ENCODE measurements at places on chromosomes 1 and 21.

DNA sequence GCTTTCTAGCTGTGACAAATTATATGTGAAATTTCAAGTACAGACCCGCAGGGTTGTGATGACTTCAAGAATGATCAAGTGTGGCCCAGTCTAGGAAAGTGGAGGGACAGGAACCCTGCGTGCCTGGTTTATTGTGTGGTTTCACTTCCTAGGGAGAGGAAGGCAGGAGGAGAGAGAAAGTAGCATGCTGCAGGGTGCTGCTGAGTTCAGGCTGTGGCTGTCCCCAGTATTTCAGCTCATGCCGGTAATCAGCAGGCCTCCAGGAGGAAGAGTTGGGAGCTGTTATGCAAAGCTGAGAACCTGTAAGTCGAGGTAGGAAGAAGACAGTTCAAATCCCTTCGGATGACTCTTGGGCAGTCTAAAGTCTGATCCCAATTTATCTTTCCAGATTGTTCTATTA, 140.4 kb downstream of the ROR1 start:
- no peak overlapping the region for H3K4me3 ChIP-seq
- DNase-seq: no peak
- H3K27me3 ChIP-seq: peaks cover 16% of the 10 kb centered on the region
- H3K4me1 ChIP-seq: peaks cover 5% of the 10 kb centered on the region

- H3K36me3 ChIP-seq: no peaks in the 10 kb centered on the region
- no peak for DNase-seq
- H3K27me3 ChIP-seq: no peaks in the 10 kb centered on the region
- no peaks in the 10 kb centered on the region for H3K4me1 ChIP-seq
- no peak overlapping the region for H3K4me3 ChIP-seq
Measured at GRCh38 chr1:242016479-242016878, 17.6 kb upstream of the MAP1LC3C start.

GRCh38 chr1:36855699-36856494, 178.4 kb downstream of the GRIK3 start:
- H3K27ac ChIP-seq: no peak overlapping the region
- H3K36me3 ChIP-seq: no peaks in the 10 kb centered on the region
- no peak for DNase-seq
- H3K27me3 ChIP-seq: peaks cover 34% of the 10 kb centered on the region
- H3K4me1 ChIP-seq: no peaks in the 10 kb centered on the region
- H3K4me3 ChIP-seq: no peak overlapping the region

DNA sequence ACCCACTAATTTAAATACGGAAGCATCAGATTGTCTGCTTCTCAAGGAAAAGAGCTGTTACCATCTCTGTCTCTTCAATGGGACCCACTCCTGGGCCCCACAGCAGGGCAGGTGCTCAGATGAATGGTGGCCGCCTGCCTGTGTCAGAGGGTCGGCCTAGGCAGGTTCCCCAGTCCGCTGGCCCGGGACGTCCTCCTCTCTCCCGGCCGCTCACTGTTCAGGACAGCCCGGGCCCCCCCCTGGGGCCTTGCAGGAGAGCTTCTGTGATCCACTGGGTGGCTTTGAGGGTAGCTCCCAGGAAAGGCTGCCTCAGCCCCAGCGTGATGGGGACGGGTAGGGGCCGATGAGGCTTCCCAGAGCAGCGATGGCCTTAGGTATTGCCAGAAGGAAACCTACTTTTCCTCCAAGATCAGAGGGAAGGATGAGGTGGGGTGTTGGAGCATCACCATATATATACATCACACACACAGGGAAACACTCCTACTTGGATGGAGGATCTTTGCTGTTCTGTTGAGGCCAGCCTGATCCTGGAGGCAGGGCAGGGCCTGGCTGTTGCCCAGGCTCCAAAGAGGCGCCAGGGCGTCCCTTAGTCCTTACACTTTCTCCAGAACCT, 231.3 kb downstream of the SDCCAG8 start:
- no peak overlapping the region for H3K4me3 ChIP-seq
- H3K27ac ChIP-seq: no peak overlapping the region
- peaks cover 13% of the 10 kb centered on the region for H3K4me1 ChIP-seq
- no peak for DNase-seq

DNA sequence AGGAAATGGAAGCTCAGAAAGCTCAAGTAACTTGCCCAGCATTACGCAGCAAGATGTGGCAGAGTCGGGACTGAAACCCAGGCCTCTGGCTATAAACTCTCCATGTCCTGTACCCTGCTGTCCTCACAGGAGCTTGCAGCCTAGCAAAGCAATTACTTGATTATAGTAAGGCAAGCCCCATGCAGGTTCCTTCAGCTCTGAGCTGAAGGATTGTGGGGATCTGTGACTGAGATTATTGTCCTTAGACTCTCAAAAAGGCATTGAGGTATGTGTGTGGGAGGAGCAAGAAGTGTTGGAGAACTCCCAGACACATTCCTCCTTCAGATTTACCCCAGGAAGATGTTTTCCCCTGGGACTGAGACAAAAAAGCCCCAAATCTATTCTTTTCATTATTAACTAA, 124.0 kb upstream of the SPATA6 start:
- no peak for DNase-seq
- no peaks in the 10 kb centered on the region for H3K36me3 ChIP-seq
- no peak overlapping the region for H3K27ac ChIP-seq
- H3K4me3 ChIP-seq: no peak overlapping the region
- H3K4me1 ChIP-seq: no peaks in the 10 kb centered on the region

- peaks cover 4% of the 10 kb centered on the region for H3K27me3 ChIP-seq
- no peaks in the 10 kb centered on the region for H3K36me3 ChIP-seq
- no peak for DNase-seq
- no peak overlapping the region for H3K27ac ChIP-seq
- no peak overlapping the region for H3K4me3 ChIP-seq
Measured at GRCh38 chr1:209302779-209303568, 280.5 kb upstream of the CAMK1G start.

DNA sequence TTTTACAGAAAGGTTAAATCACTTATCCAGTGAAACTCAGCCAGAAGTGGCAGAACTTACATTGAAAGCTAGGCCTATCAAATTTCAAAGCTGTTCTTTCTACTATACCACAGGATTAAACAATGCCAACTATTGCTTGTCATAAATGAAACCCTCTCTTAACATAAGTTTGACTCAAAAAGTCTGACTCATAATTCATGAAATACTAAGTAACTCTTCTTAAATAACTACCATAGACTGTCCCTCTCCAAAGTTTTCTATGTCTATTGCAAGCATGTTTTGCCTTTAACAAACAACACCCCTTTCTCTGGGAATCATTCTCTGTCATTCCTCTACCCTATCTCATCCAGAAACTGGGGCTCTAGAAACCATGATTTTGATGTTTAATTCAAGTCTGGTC, 109.5 kb upstream of the UBE2U start:
- H3K4me3 ChIP-seq: no peak overlapping the region
- H3K4me1 ChIP-seq: no peaks in the 10 kb centered on the region
- H3K36me3 ChIP-seq: peaks cover 7% of the 10 kb centered on the region
- no peak for DNase-seq
- H3K27ac ChIP-seq: no peak overlapping the region

DNA sequence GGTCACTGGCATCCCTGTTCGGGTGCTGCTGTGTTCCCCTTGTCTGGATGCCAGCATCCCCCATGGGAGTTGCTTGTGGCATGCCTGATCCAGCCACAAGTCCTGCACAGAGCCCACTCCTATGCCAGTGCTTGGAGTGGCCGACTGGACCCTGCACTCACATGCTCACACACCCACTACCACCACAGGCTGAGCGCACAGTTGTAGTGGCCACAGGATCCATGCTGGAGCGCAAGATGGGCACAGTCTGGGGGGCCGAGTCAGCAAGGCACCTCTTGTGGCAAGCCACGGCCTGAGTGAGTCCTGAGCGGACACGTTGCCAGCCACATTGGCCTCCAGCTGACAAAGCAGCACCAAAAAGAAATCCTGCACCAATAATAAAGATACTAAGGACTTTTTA, 661.6 kb upstream of the TMPRSS15 start:
- no peak overlapping the region for H3K4me3 ChIP-seq
- H3K4me1 ChIP-seq: no peaks in the 10 kb centered on the region
- H3K27me3 ChIP-seq: no peaks in the 10 kb centered on the region
- no peak for DNase-seq
- no peak overlapping the region for H3K27ac ChIP-seq

GRCh38 chr1:154272999-154273563, 652 bp downstream of the HAX1 start:
- no peak for DNase-seq
- H3K4me3 ChIP-seq: peak overlapping the region; percentile 98
- H3K4me1 ChIP-seq: peaks cover 34% of the 10 kb centered on the region
- H3K27ac ChIP-seq: peak overlapping the region; percentile 97

- no peaks in the 10 kb centered on the region for H3K4me1 ChIP-seq
- peaks cover 12% of the 10 kb centered on the region for H3K27me3 ChIP-seq
- H3K4me3 ChIP-seq: peak overlapping the region; percentile 30
- no peak overlapping the region for H3K27ac ChIP-seq
Measured at GRCh38 chr1:44543064-44543744, 131.1 kb downstream of the TMEM53 start.

DNA sequence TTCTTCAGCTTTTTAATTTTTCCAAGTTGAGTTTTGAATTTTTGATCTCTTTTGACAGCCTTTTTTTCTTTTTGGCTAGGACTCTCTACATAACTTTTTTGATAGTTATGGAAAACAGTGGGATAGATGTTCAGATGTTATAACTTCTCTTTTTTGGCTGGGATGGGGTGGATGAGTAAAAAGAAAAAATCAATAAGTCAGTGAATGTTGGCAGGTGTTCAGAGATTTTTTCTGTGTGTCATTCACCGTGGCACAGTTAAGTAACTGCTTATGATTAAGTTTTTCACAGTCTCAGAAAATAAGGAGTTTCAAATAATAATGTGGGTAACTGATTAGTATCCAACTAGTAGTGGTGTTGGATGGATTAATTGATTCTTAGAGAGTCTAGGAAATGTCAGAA, 24.0 kb downstream of the HS2ST1 start:
- no peak overlapping the region for H3K4me3 ChIP-seq
- no peak overlapping the region for H3K27ac ChIP-seq
- H3K4me1 ChIP-seq: peaks cover 28% of the 10 kb centered on the region
- H3K27me3 ChIP-seq: no peaks in the 10 kb centered on the region
- DNase-seq: no peak

GRCh38 chr1:93262645-93263044, 82.1 kb downstream of the CCDC18 start:
- H3K36me3 ChIP-seq: peaks cover 44% of the 10 kb centered on the region
- DNase-seq: no peak
- no peak overlapping the region for H3K27ac ChIP-seq
- no peaks in the 10 kb centered on the region for H3K4me1 ChIP-seq
- H3K4me3 ChIP-seq: no peak overlapping the region

DNA sequence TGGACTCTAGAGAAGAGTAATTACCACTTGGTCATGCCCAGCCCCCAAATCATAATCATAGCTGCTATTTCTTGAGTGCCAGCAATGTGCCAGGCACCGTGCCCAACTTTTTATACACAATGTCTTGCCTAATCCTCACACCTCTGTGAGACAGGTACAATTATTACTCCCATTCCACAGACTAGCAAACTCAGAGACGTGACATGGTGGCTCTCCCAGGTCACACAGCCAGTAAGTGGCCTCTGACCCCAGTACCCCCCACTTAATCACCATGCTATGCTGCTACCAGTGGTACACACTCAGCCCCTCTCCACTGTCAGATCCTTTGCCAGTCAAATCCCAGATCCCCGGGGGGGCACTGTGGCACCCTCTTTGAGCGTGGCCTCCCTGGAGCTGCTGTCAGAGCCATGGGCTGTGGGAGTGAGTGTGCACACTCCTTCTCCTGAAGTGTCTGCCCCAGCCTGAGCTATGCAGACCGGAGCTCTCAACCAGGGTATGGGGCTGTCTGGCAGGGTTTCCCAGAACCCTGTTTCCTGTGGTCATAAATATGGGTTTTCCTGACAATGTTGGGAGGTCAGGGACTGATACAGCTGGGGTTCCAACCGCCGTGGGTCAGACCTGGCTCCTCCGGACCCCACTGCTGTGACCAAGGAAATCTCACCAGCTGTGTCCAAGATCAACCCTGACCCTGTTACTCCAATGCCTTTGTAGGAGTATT, 51.8 kb downstream of the LACTBL1 start:
- no peak for DNase-seq
- no peaks in the 10 kb centered on the region for H3K4me1 ChIP-seq

GRCh38 chr21:22855581-22855980, 1857.4 kb downstream of the NCAM2 start:
- H3K4me1 ChIP-seq: no peaks in the 10 kb centered on the region
- no peak overlapping the region for H3K27ac ChIP-seq
- H3K36me3 ChIP-seq: no peaks in the 10 kb centered on the region

- no peaks in the 10 kb centered on the region for H3K36me3 ChIP-seq
- H3K27me3 ChIP-seq: peaks cover 9% of the 10 kb centered on the region
- no peak overlapping the region for H3K4me3 ChIP-seq
- no peaks in the 10 kb centered on the region for H3K4me1 ChIP-seq
Measured at GRCh38 chr1:200762089-200762488, 23.4 kb downstream of the CAMSAP2 start.

- no peak overlapping the region for H3K4me3 ChIP-seq
- no peak for DNase-seq
- no peaks in the 10 kb centered on the region for H3K27me3 ChIP-seq
- no peaks in the 10 kb centered on the region for H3K36me3 ChIP-seq
- H3K27ac ChIP-seq: no peak overlapping the region
Measured at GRCh38 chr1:5983361-5984103, 8.7 kb downstream of the NPHP4 start.

DNA sequence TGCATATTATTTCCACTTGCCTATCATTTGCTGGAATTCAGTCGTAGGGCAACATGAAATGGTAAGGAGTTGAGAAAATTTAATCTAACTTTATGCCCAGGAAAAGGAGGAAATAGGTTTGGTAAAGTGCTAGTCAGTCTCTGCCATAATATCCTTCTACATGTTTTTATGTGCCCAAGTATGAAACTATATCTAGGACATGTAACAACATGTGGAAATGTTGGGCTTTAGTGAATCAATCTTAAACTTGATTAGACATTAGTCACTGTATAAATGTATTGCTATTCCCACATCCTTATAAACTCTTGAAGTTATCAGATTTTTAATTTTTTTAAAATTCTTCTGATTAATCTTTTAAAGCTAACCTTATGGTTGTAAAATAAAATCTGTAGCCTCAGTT, 204.7 kb upstream of the ZRANB2 start:
- H3K27ac ChIP-seq: no peak overlapping the region
- DNase-seq: no peak
- H3K4me3 ChIP-seq: no peak overlapping the region
- H3K27me3 ChIP-seq: no peaks in the 10 kb centered on the region
